GM12892 (cell line): ENCODE measurements at places on chromosomes 7 and 10.

DNA sequence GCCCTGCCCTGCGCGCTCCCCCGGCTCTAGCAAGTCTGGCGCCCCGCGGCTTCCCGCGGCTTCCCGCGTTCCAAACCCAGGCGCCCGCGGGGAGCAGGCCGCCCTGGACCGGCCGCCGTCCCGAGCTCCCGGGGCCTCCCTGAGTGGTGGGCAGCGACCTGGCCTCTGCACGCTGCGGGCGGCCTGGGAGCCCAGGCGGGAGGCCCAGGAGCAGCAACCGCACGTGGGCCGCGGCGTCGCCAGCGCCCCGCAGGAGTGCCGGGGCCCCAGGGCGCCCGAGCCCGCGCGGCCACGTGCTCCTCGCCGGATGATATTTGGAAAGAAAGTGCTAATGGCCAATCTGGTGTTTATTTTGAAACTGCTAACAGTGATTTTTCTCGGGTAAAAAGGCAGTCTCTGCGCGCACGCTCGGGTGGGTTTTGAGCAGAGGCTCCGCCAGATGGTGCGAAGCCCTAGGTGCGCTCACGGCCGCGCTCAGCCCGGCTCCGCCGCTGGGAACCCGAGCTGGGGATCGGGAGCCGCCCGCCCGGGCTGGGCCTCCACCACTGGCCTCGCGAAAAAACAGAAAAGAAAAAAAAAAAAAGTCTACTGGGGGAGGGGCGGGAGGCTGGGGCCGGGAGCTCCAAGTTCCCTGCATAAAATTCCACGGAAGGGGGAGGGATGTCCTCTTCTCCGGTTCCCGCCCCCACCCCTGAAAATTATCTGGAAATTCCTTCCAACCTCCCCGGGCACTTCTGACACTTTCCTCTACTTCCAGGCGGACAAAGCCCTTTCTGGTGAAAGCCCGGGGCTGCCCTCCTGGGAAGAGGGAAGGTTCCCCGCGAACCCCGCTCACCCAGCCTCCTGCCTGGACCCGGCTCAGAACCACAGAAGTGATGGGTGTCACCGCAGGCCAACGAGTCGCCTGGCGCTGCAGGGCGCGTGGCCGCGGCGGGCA is 4.3 kb downstream of the EBF3 start:
- DNase-seq: no peak

GRCh38 chr10:70903262-70903921 is 15.0 kb upstream of the PCBD1 start:
- DNase-seq: peak; percentile 55

- DNase-seq: no peak
Observed at GRCh38 chr10:127945341-127945758, 38.4 kb downstream of the PTPRE start.

DNA sequence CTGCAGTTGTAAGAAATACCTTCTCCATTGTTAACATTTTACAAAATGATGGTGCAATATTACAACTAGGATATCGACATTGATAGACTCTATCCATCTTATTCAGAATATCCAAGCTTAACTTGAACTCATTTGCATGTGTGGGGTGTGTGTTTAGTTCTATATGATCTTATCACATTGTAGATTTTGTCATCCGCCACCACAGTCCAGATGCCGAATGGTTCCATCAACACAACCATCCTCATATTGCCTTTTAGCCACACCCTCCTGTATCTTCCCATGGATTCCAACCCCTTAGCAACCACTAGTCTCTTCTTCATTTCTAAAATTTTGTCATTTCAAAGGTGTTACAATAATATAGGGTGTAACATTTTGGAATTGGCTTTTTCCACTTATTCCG is 452.9 kb upstream of the AKR1E2 start:
- DNase-seq: no peak

DNA sequence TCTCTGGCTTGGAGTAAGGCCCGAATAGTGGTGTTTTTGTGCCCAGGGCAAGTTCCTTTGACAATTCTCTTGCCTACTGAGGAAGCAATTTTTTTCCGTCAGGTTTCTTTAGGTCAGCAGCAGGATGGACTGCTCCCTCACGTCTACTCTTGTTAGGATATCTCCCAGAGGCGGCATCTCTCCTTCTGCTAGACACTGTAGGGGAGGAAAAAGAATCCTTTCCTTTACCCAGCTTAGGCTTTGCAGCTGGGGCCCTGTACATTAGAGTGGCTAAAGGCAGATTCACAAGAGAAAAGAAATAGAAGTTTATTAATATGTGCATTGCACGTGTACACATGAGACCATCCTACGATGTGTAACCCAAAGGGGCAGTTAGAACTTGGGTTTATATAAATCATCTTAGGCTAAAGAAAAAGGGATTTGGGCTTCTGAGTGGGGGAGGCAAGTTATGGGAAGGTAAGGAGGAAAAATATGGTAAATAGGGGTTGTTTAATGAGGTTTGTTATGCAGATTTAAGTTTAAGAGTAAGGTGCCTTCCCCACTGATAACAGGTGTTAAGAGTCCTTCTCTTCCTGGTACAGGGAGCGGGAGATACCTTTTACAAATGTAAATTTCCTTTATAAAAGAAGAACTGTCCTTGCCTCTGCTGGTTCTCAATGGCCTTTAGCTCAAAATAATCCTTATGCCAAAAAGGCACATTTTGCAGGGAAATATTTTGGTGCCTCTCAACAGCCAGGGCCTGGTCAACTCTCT is 156.4 kb downstream of the AOAH start:
- DNase-seq: no peak

- no peak for DNase-seq
Observed at GRCh38 chr7:85160223-85160622, 26.6 kb downstream of the SEMA3D start.

DNA sequence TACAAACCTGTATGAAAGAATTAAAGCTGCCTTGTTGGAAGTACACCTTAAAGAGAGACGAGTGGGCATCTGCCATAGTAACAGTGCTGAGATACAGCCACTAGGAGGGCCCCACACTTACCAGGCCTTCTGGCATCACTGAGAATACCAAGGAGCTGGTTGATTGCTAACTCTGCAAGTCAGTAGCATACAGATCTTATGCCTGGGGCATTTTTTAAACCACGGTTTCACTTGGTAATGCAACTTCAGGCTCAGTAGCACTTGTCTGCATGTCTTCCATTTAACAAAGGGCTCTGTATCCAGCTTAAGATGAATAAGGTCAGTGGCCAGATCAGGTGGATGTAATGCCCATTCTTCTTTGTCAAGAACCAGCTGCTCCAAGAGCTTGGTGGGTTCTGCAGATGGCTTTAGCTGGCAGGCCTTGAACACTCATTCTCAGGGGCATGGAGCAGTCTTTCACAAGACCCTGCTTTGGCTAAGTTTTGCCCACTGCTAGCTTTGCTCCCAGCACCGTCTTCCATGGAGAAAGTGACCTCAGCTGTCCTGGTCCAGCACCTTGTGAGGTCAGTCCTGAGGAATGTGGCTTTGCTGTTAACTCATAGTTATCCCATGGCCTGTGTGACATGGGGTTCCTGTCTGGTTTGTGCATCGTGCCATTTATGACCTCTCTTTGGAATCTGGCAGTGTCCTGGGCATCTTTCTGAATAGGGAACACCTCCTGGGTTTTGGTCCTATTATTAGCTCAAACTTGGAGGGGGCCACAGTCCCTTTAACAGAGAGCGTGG is 68.1 kb downstream of the BMPER start:
- no peak for DNase-seq

DNA sequence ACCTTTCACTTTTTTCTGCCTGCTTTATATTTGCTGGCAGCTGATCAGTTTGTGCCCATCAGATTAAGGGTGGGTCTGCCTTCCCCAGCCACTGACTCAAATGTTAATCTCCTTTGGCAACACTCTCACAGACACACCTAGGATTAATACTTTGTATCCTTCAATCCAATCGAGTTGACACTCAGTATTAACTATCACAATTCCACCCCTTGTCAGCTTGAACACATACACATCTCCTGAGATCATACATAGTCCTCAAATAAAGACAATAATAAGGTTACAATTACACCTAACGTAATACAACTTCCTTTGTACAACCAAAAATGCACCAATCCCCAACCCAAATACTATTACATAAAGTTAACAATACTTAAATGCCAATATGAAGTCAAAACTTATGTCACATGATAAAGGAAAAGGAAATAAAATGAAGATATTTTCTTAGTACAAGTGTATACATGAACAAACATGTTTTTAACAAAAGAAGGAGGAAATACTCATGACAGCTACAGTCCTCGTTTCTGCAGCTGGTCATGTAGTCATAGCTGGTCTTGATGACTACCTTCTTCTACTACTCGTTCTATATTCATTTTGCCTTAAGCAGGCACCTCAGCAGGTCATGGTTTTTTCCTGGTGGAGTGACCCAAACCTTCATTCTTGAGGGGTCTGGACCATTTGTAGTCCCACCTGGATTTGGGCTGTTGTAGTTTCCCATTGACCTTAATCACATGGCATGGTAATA is 96.7 kb upstream of the CABCOCO1 start:
- DNase-seq: no peak

- no peak for DNase-seq
Observed at GRCh38 chr7:99949645-99950228, 20.3 kb upstream of the GJC3 start.

GRCh38 chr7:158526531-158526930 is 61.1 kb downstream of the PTPRN2 start:
- DNase-seq: no peak
